ENCODE measurements at places on chromosomes 6 and 20. TPM values are rescaled to one million over a fixed set of nuclear protein-coding genes. Genes with fewer than 3 reads are reported as not detected.

Gene CCDC28A
- 9.1 TPM for total RNA-seq

Gene LTB
- total RNA-seq = 1.4 TPM

Gene EPPIN
- not detected for total RNA-seq

Gene ELOVL4
- 0.58 TPM for total RNA-seq

Gene MEI4
- not detected for total RNA-seq

Gene THBS2
- 270 TPM for total RNA-seq

Gene OPN5
- not detected for total RNA-seq

Gene MICB
- total RNA-seq = 4.5 TPM

Gene SSTR4
- total RNA-seq = not detected

Gene ZC2HC1B
- not detected for total RNA-seq

Gene EBF4
- 6.0 TPM for total RNA-seq

Gene BPIFA1
- not detected for total RNA-seq

Gene FABP7
- not detected for total RNA-seq

Gene LY6G5B
- 15.5 TPM for total RNA-seq

Gene ERVFRD-1
- 0.13 TPM for total RNA-seq

Gene CYB5R4
- 24.6 TPM for total RNA-seq

Gene TREML4
- 0.67 TPM for total RNA-seq

Gene PLN
- 5.6 TPM for total RNA-seq

Gene SLC52A3
- 2.2 TPM for total RNA-seq

Gene UBD
- total RNA-seq = not detected

Gene CDS2
- 56.8 TPM for total RNA-seq

Gene PRL
- 0.58 TPM for total RNA-seq

Gene SIRPD
- 0.42 TPM for total RNA-seq

Gene POU5F1
- total RNA-seq = 0.93 TPM

Gene SEL1L2
- total RNA-seq = not detected

Gene LRRC1
- 6.2 TPM for total RNA-seq

Gene SMLR1
- total RNA-seq = not detected

Gene RAET1L
- total RNA-seq = not detected

Gene SLC44A4
- total RNA-seq = 0.51 TPM

Gene NSFL1C
- 78.6 TPM for total RNA-seq

Gene SMPDL3A
- total RNA-seq = 7.4 TPM

Gene SNRPB2
- 38.9 TPM for total RNA-seq

Gene PAX1
- not detected for total RNA-seq

Gene AVP
- total RNA-seq = 0.96 TPM

Gene RIPPLY2
- total RNA-seq = not detected

Gene HTR1B
- 0.16 TPM for total RNA-seq

Gene ATP9A
- 109 TPM for total RNA-seq

Gene KIAA1755
- 5.6 TPM for total RNA-seq

Gene NMBR
- not detected for total RNA-seq

Gene HLA-G
- total RNA-seq = not detected

Gene HTR1E
- not detected for total RNA-seq

Gene EYS
- total RNA-seq = 0.48 TPM

Data from mesenteric fat pad (tissue), 1 donor.